ENCODE measurements at places on chromosomes 12 and 14.
A peak's percentile ranks its signal among the peaks of the same experiment; 100 is the strongest.

- no peak for DNase-seq
These were observed 58.6 kb downstream of the BTBD7 start for GRCh38 chr14:93274055-93274806.

DNA sequence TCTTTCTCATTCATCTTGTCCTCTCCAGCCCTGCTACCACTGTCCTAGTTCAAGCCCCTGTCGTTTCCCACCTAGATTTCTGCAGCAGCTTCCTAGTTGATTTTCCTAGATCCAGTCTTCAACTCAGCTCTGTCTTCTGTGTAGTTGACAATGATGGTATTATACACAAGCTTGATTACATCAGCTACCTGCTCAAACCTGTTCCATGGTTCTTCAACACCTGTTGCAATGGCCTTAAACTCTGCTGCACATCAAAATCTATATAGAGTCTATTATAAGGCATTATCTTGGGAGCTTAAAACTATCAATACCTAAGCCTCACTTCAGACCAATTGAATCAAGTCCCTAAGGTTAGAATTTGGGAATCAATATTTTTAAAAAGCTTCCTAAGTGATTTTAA is 71.7 kb upstream of the PELI2 start:
- no peak for DNase-seq

GRCh38 chr14:23137192-23137812 is 18.2 kb upstream of the CEBPE start:
- DNase-seq = no peak

GRCh38 chr12:52805000-52805399 is 8.9 kb downstream of the KRT4 start:
- no peak for DNase-seq

DNA sequence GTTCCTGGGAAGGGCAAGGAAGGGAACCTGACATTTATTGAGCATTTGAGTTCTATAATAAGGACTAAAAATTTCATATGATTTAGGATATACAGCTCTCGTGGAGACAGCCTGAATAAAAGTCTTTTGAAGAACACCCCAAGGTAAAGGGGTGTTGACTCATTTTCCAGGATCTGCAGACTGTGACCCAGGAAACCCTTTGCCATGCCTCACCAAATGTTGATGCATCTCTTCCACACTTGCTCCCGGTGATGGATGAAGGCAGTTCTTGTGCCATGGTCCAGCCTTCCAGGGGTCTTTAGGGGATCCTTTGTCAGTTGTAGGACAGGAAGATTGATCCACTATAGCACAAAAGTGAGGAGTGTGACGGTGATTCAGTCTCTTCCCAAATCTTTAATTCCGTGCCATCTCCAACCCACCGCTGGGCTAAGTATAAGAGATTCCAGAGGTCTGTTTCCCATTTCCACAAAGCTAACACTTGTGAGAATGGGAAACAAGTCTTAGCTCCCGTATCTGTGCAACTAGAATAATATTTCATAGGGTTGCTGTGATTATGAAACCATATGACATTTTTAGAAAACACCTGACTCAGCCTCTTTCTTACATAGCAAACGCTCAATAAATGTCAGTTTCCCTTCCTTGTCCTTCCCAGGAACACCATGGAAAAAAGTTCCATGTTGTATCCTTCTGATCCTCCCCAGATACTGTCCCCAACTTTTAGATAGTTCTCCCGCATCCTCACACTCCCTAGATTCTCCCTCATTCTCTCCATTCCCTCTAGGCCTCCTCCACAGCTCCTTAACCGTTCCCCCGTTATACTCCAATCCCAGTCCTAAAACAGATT is 836 bp downstream of the AAAS start:
- no peak for DNase-seq

DNA sequence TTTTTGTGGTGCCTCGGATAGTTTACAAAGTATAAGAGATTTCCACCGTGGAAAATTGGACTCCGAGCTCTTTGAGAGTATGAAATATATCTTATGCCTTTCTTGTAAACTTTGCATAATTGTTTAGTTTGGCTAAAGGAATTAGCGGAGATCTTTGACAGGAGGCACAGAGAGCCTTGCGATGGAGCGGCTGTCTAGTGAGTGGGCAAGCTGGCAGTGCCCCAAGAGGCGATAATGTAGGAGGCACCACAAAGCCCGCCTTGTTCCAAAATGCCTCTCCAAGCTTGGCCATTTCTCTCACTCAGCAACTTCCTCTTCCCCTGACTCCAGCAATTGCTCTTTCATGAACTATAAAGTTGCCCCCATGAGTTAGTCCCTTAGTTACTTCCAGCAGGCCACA is 270.1 kb upstream of the PRICKLE1 start:
- DNase-seq = no peak

GRCh38 chr14:70641548-70642302 is at the start of gene TTC9:
TSS of gene TTC9 (plus strand) at chr14:70641916. CDS start at chr14:70642130, 214 bp downstream.
- no peak for DNase-seq

DNA sequence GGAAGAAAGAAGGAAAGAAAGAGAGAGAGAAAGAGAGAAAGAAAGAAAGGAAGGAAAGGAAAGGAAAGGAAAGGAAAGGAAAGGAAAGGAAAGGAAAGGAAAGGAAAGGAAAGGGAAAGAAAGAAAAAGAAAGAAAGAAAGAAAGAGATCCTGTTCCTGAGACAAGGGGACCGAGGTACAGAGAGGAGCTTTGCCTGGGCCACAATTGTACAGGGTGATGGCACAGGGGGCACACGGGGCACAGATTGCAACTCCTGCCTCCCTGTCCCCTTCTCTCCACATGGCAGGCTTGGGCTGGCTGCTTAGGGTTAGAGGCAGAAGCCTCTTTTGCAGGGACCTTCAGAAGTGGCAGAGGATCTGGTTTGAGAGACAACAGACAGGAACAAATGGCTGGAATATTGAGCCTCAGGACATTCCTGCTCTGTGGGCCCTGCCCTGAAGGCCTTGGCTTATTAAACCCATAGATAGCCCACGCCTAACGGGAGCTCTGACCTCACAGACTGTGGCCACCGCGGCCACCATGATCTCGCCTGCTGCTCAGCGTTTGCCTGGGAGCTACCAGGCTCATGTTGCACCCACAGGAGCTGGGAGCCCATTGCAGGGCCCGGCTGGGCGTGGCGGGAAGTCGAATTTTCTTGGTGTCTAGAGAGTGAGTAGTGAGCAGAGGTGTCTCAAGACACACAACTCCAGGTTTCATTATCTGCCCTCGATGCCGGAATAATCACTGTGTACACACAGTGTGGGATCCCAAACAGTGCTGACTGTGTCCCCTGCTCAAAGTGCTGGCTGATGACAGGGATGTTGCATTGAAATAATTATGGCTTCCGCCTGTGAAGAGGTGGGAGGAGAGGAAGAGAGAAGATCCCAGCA is 147.9 kb upstream of the NCOR2 start:
- DNase-seq = no peak

- no peak for DNase-seq
These were observed 35.6 kb downstream of the KRT76 start for GRCh38 chr12:52741375-52742195.

- DNase-seq = no peak
These were observed 48.3 kb downstream of the MVK start for GRCh38 chr12:109621901-109622364.

GRCh38 chr14:95128140-95128539 is 29.2 kb downstream of the DICER1 start:
- DNase-seq = no peak

GRCh38 chr14:71890541-71890940 is 41.7 kb upstream of the RGS6 start:
- DNase-seq = no peak

GRCh38 chr14:53532853-53533252 is 379.7 kb upstream of the DDHD1 start:
- no peak for DNase-seq

GRCh38 chr14:99628887-99629618 is 15.9 kb upstream of the HHIPL1 start:
- peak; percentile 32 for DNase-seq

DNA sequence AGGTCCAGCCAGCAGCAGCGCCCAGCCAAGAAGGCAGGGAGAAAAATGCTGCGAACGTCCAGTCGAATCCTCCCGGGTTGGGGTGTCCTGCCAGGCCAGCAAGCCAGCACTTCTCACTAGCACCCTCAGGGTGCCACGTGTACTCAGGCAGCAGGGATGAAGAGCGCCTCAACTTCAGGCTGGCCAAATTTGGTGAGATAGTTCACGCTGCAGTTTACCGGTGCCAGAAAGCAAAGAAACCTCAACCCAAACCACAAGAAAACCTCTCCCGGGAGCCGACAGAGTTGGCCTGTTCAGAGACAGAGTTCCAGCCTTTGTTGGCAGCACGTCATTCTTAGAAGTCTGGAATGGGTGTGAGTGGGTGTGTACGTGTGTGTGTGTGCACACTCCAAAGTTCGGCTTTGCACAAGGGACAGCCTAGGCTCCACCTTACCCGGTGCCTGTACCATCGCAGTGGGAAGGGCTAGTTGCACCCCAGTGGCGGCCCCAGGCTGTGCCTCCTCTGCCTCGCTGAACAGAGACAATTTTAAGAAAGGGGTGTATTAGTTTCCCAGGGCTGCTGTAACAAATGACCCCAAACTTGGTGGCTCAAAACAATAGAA is 42.1 kb downstream of the ELK3 start:
- no peak for DNase-seq

- DNase-seq = no peak
These were observed 329.8 kb upstream of the TMPO start for GRCh38 chr12:98185606-98186005.

GRCh38 chr14:50882932-50883826 is 11.3 kb downstream of the ABHD12B start:
- no peak for DNase-seq

- no peak for DNase-seq
These were observed 31.7 kb downstream of the ETV6 start for GRCh38 chr12:11681207-11681606.

DNA sequence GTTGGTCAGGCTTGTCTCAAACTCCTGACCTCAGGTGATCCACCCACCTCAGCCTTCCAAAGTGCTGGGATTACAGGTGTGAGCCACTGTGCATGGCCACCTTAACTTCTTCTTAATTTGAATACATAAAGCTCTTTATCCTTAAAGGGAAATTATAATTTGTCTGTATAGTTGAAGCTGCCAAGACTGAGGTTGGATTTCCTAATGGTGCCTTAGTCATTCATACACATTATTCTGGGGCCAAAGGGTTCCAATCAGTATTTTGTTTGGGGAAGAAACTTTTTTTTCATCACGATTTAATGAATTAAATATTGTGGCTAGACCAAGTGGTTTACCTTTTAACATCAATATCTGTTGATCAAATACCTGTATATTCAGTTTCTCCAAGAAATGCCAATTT is 135.9 kb downstream of the SYT1 start:
- no peak for DNase-seq

DNA sequence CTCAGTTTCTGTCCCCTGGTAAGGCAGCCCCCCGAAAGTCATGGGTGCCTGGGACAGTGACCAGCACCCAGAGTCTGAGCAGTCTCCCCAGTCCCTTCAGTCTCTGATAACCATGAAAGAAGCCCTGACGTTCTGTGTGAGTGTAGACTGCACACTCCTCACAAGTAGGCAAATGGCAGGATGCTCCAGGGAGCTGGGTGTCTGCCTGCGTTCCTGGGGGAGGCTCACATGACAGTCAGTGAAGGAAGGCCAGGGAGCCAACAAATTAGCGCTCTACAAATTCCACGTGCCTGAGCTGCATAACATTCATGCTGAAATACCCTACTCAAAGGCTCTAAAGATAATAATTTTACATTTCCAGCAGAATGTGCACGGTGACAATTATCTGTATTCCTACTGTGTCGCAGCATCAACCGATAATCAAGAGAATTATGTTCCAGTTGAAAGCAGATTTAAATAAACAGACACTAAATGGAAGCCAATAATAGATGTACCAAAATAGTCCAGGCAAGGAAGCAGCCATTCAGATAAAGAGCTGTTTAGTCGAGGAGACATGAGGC is 56.3 kb downstream of the ASCL1 start:
- no peak for DNase-seq

Measured in NCI-H524 treated with DMSO at 0.1 percent for 48 hours (cell line).